DMS79 (cell line): ENCODE measurements at places on chromosomes 2 and 18.
A peak's percentile ranks its signal among the peaks of the same experiment; 100 is the strongest.

GRCh38 chr2:217086038-217086522 is 226.2 kb upstream of the TNP1 start:
- DNase-seq, result no peak

DNA sequence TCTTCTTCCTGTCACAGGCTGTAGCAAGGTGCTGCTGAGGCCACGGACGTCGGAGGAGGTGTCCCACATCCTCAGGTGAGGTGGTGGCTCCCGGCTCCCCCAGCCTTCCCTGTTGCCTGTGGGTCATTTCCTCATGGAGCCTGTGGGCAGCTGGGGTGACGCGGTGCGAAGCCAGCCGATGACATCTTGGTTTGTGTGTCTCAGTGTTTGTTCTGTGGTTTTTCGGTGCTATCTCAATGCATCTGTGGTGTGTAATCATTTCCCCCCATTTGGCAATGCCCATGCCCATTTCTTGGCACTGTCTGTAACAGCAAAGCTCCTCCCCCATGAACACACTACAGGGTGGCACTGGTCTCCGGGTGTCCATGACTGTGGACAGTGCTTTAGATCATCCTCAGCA is 6.6 kb downstream of the D2HGDH start:
- DNase-seq, result no peak

DNA sequence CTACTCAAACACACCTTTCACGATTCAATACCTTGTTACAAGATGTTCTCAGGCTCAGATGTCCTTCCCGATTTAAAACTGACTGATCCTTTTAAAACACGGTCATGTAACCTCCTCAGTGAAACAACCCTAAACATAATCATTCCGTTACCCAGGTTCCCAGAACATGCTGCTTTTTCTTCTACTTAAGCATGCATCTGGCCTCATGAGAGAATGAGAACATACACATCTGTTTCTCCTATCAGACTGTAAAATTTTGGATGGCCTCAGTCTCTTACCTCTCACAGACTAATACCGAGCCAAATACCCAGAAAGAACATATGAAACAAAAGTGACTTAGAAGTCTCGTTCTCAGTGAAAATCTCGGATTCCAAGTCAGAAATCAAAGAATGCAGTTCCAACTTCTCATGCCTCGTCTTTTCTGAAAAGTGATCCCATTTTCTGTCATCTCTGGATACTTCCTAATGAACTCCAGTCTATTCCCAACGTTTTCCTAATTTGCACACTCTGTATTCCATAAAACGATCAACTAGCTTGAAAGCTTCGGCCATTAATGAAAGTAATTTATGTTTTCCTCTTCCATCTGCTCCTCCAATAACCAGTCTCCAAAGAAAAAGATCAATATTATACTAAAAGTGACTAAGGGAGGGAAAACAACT is 919 bp downstream of the SF3B1 start:
- no peak for DNase-seq

DNA sequence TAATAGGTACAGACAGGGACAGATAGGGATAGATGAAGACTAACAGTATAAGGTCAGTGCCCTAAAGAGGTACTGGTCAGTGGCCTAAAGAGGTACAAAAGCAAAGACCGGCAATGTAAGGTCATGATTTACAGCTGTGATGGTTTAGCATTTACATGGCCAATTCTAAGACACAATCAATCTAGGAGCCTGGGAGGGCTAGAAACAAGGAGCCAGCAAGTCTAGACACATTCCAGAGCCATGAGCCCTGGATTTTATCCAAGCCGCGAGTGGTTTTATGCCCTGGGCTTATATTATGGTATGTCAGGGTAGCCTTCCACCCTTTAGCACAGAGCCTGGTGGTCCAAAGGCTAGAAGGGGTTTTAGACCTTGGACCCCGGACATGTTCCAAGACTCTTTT is 124.2 kb downstream of the CBLN2 start:
- DNase-seq, result no peak

- DNase-seq, result no peak
These were observed 42.4 kb downstream of the SYT4 start for GRCh38 chr18:43234889-43235288.

DNA sequence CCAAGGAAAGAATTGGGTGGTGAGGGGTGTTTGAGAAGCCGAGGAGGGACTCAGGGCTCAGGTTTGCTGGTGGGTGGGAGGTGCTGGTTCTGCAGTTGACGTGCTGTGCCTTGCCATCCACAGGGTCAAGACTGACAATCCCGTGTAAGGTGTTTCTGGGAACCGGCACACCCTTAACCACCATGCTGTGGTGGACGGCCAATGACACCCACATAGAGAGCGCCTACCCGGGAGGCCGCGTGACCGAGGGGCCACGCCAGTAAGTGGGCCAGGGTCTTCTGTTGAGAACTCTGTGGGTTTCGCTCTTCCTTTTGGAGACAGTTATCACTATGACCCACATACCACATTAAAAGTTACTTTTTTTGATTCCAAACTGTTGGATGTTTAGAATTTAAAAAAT is 32.6 kb downstream of the IL1R2 start:
- DNase-seq, result no peak

DNA sequence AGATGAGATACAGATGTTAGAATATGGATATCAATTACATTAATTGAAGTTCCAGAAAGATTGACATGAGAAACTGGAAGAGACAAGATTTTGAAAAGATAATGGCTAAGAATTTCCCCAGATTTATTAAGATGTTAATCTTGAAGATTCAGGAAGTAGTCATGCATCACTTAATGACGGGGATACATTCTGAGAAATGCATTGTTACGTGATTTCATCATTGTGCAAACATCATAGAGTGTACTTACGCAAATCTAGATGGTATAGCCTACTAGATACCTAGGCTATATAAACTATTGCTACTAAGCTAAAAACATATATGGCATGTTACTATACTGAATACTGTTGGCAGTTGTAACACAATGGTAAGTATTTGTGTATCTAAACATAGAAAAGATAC is 6.8 kb upstream of the CHMP3 start:
- DNase-seq, result no peak

DNA sequence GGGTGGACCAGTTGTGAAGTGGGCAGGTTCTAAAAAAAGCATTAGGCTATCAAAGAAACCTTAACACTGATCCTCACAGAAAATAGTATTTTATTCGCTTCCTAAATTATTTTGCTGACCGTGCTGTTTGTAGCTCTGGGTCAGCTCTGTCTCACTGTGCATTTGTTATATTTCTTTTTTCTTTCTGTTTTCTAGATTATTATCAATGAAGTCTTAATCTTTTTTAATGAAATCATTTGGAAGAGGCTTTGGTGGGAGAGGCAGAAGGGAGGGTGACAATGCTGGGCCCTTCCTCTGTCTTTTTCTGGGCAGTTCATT is 213.6 kb downstream of the PTGR3 start:
- no peak for DNase-seq

GRCh38 chr2:180314086-180314485 is 307.0 kb upstream of the CWC22 start:
- DNase-seq, result no peak

- no peak for DNase-seq
These were observed 198.9 kb downstream of the ACKR3 start for GRCh38 chr2:236768393-236769140.

- DNase-seq, result no peak
These were observed 44.0 kb downstream of the CCDC85A start for GRCh38 chr2:56227811-56228210.

DNA sequence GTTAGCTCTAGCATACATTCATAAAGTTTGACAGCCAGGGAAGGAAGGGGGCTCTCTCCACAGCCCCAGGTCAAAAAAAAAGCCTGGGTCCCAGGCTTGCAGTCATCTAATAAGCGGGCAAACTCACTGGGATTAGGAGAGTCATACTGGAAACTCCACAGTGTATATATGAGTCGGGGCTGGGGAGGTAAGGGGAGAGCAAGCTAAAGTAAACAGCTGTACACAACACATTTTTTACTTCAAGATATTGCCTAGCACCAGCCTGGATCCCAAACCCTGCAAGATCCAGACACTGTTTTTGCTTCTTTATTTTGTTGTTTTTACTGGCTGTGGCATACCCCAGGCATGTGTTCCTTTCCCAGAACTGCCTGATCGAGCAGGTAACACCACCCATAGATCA is 291.3 kb upstream of the TANK start:
- DNase-seq, result no peak

- no peak for DNase-seq
These were observed 247.7 kb upstream of the RBMS1 start for GRCh38 chr2:160741271-160741670.

- no peak for DNase-seq
These were observed 105.6 kb downstream of the TGFA start for GRCh38 chr2:70448041-70448440.

GRCh38 chr2:30545875-30546274 is 98.8 kb downstream of the LCLAT1 start:
- peak; percentile 73 for DNase-seq

- no peak for DNase-seq
These were observed 137.4 kb upstream of the DLX2 start for GRCh38 chr2:172239944-172240590.

DNA sequence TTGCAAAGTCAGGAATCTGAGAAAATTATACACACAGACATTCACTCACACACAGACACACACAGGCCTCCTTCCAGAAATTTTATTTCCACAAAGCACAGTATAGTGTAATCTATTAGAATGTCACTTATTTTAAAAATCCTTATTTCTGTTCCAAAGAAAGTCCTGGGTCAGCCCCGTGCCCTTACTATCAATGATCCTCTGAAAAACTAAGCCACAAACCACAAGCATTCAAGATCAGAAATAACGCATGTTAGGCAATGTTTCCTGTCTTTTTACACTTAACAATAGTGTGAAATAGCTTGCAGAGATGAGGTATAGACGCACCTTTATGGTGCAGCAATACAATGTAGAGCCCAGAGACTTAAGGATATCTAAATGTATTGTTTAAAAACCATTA is 25.8 kb downstream of the TBC1D8 start:
- DNase-seq, result no peak

DNA sequence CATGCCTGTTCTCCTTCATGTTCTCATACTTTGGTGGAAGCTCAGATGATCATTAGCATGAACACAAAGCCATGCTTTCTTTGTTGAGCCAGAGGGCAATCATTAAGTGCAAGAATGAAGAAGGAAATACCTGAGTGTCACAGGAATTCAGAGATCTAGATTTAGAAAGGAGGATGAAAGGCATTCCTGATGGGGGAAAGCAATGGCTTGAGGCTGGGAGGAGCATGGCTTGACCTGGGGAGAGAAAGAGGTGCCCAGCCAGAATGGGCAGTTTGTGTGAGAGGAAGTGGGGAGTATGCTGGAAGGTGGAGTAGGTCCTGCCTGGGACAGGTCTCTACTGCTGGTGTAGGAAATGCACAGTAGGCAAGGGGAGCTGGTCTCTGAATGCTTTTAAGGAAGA is 35.1 kb downstream of the SLC4A3 start:
- DNase-seq, result no peak

DNA sequence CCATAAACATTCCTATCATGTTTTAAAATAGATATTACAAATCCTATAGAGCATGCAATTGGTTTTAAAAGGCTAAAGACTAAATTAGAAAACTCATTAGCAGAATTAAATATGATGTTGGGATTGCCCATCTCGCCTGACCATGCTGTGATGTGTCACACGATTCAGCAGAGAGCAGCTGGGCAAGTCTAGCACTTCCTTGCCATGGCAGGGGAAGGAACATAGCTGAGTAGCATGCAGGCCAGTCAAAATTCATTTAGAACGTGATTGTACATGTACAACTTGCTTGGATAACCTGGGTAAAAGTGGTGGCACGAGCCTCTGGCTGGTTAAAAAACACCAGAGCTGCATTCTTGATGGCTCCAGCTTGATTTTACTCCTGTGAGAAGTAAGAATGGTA is 81.3 kb downstream of the SCN3A start:
- DNase-seq, result no peak

- no peak for DNase-seq
These were observed 27.7 kb upstream of the ITGAV start for GRCh38 chr2:186562209-186562578.

- DNase-seq, result no peak
These were observed 124.1 kb downstream of the PARD3B start for GRCh38 chr2:204669382-204669781.

DNA sequence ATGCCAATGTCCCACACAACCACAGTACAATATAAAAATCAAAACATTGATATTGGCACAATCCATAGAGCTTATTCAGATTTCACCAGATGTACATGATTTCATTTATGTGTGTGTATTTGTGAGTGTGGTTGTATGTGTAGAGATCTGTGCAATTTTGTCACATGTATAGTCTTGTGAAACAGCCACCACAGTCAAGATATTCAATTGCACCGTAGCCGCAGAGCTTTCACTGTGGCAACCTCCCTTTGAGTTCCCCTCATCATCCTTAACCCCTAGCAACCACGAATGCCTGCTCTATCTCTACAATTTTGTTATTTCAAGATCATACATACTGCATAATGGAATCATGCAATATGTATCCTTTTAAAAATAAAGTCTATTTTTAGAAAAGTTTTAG is 391.3 kb downstream of the SETBP1 start:
- DNase-seq, result no peak

DNA sequence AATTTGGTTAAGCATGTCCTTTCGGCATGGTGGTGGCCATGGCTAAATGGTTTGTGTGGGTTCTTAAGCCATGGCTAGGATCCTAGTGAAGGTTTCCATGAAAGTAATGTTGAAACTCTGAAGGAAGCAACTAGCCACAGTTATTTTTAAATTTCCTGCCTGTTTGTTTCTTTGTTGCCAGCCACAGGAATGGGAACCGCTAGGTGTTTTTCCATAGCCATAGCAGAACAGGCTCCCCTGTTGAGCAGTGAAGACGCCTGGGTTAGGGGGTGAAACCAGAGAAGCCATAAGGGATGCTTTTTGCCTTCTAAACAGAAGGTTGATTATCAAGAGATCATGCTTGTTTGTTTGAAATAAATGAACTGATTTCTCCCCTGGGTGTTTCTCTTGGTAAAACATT is 60.1 kb upstream of the CHMP1B start:
- no peak for DNase-seq

- DNase-seq, result no peak
These were observed 214.3 kb downstream of the MYCN start for GRCh38 chr2:16154501-16155280.

- DNase-seq, result no peak
These were observed 67.5 kb downstream of the CDH20 start for GRCh38 chr18:61400716-61401115.

DNA sequence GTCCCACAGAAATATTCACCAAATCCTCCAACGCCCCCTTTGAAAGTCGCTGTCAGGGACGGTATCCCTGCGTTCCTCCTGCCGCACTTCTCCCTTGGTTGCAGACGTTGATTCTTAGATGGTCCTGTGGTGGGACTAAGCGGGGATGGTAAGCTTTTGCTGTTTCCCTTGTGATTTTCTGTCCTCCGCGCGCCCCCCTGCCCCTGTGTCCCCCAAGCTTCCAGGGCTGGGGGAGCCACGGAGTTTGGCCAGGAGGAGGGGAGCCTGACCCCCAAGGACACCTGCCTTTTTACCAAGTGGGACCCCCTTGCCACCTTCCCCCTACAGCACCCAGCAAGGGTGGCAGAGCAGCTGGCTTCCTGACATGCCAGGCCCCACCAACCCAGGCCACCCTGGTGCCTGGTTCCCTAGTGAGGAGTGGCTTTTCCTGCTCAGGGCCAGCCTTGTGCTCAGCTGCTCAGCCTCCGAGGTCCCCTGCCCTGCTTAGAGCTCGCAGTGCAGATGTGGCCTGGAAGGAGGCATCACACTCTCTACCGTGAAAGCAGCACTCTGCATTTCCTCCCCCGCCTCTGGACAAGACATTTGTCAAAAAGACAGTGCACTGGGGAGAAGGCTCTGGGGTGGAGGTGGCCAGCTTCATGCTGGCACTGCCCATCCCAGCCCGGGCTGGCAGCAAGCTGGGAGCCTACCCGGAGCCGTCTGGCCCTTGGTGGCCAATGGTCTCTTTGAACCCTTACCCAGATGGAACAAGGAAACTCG is 49.4 kb downstream of the TWIST2 start:
- DNase-seq, result no peak

GRCh38 chr2:59034837-59035236 is 793.7 kb upstream of the FANCL start:
- DNase-seq, result no peak
